ENCODE measurements at places on chromosomes 3 and 15.

DNA sequence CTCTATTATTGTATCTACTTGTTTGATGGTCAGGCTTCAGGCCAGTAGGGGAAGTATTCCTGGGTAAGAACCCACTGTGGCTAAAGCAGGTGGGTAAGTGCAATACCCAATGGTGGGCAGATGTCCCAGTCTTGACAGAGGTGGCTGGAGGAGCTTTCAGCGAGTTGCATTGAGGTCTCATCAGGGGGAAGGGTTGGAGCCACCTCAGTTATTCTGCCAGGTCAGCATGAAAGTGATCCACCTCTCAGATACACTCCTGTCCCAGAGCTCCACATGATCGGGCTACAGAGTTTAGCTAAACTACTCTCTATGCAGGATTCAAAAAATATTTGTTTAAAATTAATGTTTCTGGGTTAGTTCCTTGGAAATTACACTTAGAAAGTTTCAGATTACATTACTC, 95.8 kb upstream of the WNT7A start:
- no peak for DNase-seq

- no peak for DNase-seq
These were observed 901 bp upstream of the CHST14 start for GRCh38 chr15:40469776-40470390.

- DNase-seq: no peak
These were observed 14.3 kb upstream of the LIMD1 start for GRCh38 chr3:45580112-45580765.

- no peak for DNase-seq
These were observed 1007.2 kb upstream of the ALCAM start for GRCh38 chr3:104359546-104359945.

DNA sequence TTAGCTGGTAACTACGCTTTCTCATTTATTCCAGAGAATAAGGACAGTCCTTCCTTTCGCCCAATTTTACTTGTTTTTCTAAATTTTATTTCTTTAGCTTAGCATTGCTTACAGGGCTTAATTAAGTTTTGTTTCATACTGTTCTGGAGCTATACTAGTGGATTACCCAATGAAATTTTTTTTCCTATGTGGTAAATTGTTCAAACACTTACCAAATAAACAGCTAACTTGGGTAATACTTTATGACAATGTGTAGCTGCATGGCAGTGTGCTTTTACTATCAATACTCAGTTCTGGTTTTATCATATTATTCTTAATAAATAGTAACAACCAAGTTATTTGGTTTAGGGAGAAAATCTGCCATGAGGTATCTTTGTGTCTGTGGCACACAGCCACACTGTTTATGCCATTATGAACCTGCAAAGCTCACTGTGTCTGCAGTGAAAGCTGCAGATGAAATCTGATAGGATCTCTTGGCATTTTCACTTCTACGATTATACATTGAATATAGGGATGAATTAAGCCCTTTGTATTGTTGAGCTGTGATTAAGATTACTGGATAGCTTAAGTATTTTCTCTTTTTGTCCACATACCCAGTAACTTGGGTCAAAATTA, 37.2 kb downstream of the UBE2E2 start:
- DNase-seq: no peak

DNA sequence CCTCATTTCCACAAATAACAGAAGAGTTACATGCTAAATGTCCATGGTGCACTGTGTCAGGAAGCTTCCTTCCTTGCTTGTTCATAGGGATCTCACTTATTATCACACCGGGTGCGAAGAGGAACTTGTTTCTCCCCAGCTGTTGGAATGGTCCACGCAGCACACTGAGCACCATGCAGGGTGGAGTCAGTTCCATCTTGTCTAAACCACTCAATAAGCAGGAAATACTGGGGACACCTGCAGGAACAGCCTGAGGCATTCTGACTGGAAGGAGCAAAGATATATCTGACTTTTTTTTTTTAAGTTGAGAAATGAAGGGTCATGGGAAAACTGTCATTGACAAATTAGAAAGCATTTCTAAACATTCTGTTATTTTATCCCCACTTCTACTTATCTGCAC, 70.0 kb upstream of the WDR72 start:
- DNase-seq: no peak

DNA sequence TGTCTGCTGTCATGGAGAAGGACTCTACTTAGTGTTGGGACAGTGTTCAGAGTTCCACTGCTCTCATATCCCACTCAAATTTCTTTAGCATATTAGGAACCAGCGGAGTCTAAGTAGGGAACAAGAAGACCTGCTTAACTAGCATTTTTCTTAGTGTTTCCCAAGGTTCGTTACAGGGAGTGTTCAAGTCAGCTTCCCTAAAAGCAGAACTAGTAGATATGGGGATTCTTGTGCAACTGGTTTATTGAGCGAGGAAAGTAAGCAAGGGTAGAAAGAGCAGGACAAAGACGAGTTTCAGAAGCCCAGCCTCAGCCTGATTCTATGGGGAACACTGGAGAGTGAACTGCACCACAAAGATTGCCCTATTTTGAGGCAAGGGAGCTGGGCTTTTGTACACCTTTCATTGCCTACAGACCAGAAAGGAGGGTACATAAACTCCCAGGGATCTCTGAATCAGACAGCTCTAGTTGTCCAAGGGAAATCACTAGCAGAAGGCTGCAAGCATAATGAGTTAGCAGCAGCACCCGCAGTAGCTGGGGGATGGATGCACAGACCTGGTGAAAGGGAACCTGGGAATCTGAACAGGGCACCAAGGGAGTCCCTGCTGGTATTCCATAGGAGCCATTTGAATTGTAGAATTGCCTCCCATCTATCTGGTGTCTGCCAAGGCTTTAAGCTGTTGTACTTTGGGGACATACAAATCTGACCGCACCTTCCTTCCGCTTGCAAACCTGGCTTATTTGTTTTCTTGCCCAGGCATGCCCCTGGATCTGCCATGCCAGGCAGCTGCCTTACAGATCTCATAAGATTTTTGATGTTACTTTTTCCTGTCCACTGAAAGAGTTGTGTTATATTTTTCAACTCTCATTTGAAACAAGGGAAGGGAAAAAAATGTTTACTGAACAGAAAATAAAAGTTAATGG, 15.1 kb downstream of the CMTM7 start:
- DNase-seq: no peak

GRCh38 chr3:171778493-171778892, 31.8 kb downstream of the PLD1 start:
- no peak for DNase-seq

- DNase-seq: no peak
These were observed 42.9 kb downstream of the GALK2 start for GRCh38 chr15:49212897-49213296.

GRCh38 chr3:174531262-174531982, 327.7 kb upstream of the NAALADL2 start:
- no peak for DNase-seq

- no peak for DNase-seq
These were observed 58.1 kb downstream of the CD200 start for GRCh38 chr3:112390783-112391641.

DNA sequence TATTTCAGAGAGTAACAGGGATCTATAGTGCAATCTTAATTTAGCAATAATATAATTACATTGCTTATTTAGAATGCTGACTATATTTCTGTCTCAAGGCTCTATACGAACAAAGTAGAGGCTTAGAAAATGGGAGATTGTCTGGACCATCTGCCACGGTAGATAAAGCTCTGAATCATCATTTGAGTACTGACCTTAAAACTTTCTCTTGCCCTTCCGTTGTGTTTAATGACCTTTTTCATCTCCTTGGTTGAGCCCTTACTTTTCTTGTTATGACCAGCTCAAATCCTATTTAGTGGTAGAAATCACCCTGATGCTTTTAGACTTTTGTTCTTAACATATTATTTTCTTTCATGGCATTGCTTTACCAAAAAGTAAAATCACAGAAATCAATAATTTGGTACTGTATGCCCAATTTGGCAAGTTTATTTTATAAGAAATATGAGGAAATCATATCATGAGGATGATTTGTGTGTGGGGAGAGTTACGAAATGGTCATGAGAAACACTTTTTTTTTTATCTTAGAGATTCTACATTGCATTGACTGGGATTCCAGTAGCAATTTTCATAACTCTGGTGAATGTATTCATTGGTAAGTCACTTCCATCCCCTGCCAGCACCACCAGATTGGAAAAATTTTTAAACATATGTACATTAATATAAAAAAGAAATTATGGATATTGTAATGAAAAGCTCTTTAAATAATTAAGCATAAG, 11.0 kb downstream of the NDUFB5 start:
- DNase-seq: no peak

DNA sequence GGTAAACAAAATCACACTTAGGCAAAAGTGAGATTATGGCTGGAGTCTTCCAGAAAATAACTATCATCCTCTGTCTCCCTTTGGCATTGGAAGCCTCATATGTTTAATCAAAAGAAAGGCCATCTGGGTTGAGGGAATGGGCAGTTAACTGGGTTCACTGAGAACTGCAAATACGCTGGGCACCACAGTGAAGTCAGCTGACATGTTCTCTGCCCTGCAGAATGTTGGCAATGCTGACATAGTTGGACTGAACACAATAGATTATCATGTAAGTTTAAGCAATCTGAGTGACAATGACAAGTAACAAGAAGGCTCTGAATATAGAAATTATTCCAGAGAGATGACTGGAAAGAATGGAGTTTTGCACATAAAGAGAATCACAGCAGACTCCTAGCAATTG, 43.8 kb upstream of the SLC25A26 start:
- DNase-seq: no peak

DNA sequence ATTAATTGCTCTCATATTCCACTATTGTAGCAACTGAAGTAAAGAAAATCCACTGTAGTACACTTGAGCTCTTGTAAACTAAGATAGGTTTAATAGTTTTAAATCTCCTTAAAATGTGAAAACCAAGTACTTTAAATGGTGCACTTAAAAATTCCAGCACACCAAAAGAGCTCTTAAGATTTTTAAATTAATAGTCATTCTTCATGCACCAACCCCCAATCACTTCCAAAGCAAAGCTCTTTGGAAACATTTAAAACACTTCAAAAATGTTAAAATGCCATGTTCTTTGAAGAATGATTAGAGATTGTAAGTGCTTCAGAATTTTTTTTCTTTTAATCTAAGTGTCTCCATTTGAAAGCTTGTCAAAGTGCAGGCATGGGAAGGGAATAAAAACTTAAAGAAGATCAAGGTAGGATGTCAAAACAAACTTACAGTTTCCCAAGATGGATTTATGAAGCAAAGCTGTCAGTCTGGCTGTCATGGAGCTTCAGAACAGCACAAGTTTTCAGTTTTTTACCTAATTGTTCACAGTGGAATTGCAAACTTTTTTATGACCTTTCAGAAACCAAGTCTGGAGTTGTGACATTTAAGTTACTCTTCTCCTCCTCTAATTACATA, 84.3 kb downstream of the ARPP21 start:
- no peak for DNase-seq

GRCh38 chr3:159458010-159458409, 530.6 kb upstream of the IL12A start:
- DNase-seq: no peak

DNA sequence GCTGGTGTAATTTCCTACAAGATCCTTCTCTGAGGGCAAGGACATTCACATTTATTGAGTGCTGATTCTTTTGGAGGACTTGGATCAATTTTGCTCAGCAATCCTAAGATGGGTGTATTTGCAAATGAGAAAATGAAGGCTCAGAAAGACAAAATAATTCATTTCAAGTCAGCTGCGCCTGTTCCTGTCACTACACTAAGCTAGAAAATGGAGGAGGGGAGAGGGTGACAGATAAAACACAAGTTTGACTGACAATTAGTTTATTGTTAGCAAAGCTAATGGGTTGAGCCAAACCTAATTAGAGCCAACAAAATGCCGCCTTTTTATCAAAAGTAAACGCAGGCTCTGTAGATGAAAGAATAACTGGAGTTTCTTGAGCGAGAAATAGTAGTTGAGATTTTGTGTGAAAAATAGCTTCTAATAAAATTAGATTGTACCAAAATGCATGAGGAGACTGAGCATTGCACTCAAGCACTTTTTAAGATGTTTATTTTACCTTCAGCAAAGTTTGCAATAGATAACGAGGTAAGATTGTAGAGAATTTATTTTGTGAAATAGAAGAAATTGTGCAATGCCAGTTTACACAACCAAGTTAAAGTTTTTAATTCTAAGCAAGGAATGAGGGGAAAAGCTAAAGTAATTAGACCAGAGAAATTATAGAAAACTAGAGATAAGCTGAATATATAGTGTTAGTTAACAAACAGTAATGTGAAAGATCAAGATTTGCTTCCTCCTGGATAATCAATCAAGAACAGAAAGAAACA, 39.6 kb upstream of the SECISBP2L start:
- no peak for DNase-seq

DNA sequence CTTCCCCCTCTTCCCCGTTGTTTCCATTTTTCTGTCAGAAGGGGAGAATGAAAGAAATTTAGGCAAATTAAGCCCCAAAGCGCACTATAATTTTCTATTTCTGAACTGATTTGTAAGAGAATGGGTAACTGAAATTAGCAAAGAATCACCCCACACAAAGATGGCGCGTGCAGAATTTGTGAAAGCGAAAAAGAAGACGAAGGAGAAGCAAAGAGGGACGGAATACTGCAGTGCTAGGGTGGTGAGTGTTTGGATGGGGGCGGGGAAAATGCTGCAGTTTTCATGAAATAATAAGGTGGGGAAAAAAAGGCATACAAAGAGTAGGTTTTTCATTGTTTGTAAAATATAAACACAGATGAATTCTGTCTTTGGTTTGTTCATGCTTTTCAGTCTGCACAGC, 4.6 kb upstream of the CTNNB1 start:
- DNase-seq: no peak

DNA sequence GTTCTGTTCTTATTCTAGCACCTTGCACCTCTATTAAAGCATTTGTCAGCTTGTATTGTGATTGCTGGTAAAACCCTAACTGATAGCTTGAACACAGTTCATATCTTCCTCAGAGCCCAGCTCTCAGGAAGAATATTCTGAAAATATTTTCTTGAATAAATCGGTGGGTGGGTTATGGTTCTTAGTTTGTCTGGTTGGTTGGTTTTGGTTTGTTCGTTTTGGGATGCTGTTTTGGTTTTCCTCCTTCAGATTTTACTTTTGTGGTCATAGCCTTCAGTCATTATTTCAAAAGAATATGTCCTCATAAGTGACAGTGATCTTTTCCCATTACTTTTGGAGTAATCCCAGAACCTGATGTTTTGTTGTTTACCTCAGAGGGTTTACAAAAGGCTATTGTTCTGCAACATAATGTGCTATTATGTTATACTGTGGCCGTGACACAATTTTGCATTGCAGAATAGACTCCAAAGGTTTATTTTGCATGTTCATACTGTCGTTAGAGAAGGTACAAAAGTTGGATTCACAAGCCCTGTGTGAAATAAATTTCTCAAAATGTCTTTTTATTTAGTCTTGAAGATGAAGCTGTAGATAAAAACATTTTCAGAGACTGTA, 2.7 kb upstream of the TMEM87A start:
- DNase-seq: no peak

GRCh38 chr15:28986108-28986507, 100.3 kb downstream of the APBA2 start:
- no peak for DNase-seq
